ENCODE measurements at places on chromosomes 11 and 22. TPM values are rescaled to one million over a fixed set of nuclear protein-coding genes. Genes with fewer than 3 reads are reported as not detected.

- peaks cover 56% of the 10 kb centered on the region for H3K4me1 ChIP-seq
- H3K27me3 ChIP-seq, result no peaks in the 10 kb centered on the region
- H3K4me3 ChIP-seq, result no peak overlapping the region
- no peaks in the 10 kb centered on the region for H3K36me3 ChIP-seq
- DNase-seq, result no peak
These were observed 32.9 kb downstream of the GALNT18 start for GRCh38 chr11:11588891-11589290.

DNA sequence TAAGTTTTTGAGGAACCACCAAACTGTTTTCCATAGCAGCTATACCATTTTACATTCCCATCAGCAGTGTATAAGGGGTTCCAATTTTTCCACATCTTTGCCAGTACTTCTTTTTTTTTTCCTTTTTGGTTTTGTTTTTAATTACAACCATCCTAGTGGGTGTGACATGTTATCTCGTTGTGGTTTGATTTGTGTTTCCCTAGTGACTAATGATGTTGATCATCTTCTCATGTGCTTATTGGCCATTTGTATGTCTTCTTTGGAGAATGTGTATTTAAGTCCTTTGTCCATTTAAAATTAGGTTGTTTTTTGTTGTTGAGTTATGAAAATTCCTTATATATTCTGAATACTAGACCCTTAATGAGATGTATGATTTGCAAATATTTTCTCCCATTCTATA, 59.3 kb downstream of the STIM1 start:
- H3K27me3 ChIP-seq, result no peaks in the 10 kb centered on the region
- no peaks in the 10 kb centered on the region for H3K4me1 ChIP-seq
- H3K4me3 ChIP-seq, result no peak overlapping the region
- DNase-seq, result no peak

DNA sequence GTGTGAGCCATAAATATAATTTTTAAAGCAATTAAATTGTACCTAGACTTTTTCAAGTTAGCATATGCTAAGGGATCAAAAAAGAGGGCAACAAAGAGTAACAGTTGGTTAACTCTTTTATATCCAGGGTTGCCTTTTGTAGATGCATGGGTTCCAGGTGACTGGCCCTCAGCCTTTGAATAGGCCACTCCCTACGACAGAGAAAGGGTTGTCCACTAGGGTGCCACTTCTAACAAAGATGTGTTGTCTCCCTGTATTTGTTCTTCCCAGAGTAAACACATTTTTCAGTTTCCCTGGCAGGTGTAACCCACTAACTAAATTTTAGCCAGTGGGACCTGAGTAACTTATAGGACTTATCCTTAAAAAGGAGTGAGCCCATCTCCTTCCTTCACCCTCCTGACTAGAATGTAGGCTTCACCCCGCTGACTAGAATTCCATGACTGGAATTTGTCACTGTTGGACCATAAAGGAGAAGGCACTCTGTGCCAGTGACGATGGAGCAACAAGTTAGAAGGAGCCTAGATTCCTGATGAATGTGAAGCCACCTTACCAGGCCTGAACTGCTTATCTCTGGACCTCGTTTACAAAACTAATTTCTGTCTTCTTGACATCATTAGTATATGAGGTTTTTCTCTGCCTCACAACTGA, 16.6 kb downstream of the TUG1 start:
- no peak overlapping the region for H3K27ac ChIP-seq
- H3K4me1 ChIP-seq, result peaks cover 25% of the 10 kb centered on the region
- H3K36me3 ChIP-seq, result no peaks in the 10 kb centered on the region

- no peak overlapping the region for H3K27ac ChIP-seq
- H3K36me3 ChIP-seq, result no peaks in the 10 kb centered on the region
- H3K4me1 ChIP-seq, result no peaks in the 10 kb centered on the region
- no peak for DNase-seq
- H3K27me3 ChIP-seq, result no peaks in the 10 kb centered on the region
These were observed 77.5 kb downstream of the DENND5A start for GRCh38 chr11:9187616-9188015.

DNA sequence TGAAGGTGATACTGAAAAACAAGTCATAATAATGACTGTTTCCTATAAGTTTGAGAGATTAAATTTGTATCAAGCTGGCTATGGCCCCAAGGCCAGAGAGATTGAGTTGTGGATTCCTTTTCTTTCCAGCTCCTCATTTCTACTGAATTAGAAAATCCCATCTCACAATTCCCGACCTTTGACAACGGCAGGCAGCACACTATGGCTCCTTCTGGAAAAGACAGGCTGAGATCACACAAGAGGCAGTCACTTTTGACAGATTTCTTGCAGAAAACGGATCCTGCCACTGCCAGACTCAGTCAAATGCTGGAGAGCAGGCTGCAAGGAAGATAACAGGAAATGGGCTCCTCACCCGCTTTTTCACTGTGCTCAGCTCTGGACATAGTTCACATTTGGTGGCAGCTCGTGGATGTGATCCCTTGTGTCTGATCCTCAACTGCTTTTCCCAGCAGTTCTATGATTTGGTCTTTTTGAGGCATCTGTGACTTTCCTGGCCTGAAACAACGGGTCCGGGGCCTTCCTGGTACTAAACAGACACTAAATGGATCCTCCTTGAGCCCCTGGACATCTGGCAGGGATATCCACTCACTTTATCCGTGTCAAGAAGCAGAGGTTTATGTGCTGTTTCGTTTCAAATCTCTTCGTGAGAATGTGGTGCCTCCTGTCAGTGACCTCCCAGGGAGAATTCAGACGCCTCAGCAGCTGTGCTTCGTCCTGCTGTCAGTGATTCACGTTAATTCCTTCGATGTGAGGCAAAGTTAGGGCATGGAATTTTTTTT, 26.1 kb upstream of the RTL6 start:
- no peaks in the 10 kb centered on the region for H3K27me3 ChIP-seq
- H3K4me3 ChIP-seq, result no peak overlapping the region
- DNase-seq, result no peak

DNA sequence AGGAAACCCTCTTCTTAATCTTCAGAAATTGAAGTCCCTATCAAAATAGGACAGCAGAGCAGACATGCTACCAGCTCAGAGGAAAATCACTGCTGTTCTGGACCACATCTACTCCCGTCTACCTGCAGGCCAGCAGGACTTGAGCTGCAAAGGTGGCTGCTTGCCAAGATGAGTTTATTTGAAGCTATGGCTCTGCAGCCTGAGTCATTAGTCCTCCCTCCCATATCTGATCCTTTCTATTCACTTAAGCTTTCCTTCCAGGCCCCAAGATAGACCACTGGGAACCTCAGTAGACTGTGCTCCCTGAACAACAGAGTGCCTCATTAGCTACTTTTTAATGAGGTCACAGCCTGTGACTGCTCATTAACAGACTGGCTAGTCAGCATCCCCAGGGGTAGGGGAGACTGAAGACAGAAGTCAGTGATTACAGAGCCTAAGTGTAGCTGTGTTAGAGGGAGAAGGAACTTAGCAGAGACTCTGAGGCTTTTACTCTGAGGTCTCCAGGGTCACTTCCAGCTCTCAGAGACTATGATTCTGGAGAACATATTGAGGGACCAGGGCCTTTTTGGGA, 6.8 kb upstream of the OR10A2 start:
- no peak overlapping the region for H3K4me3 ChIP-seq
- DNase-seq, result no peak
- no peaks in the 10 kb centered on the region for H3K4me1 ChIP-seq
- no peak overlapping the region for H3K27ac ChIP-seq
- H3K27me3 ChIP-seq, result no peaks in the 10 kb centered on the region

- no peak overlapping the region for H3K27ac ChIP-seq
- H3K4me3 ChIP-seq, result no peak overlapping the region
- no peak for DNase-seq
- no peaks in the 10 kb centered on the region for H3K4me1 ChIP-seq
These were observed 208.0 kb downstream of the CASP12 start for GRCh38 chr11:104690241-104690640.

- H3K4me3 ChIP-seq, result no peak overlapping the region
- no peaks in the 10 kb centered on the region for H3K36me3 ChIP-seq
- H3K27me3 ChIP-seq, result no peaks in the 10 kb centered on the region
- DNase-seq, result no peak
These were observed 33.2 kb upstream of the GAB2 start for GRCh38 chr11:78450866-78451265.

DNA sequence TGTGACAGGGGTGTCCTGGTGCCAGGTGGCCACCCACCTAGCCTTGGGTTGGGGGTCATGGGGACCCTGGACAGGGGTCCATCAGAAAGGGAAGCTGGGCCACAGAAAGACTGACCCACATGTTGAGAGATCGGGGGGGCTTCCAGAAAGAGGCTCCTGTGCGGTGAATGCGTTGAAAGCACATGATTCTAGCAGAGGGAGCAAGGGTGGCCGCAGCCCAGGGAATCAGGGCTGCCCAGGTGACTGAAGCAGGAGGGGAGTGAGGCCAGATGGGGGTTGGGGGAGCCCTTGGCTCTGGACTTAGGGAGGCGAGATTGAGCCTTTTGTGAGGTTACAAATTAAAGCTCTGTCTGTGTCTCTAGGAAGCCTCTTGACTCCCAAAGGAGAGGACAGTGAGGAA, 80.7 kb downstream of the MORC2 start:
- H3K4me1 ChIP-seq, result no peaks in the 10 kb centered on the region
- DNase-seq, result no peak
- no peaks in the 10 kb centered on the region for H3K27me3 ChIP-seq
- H3K36me3 ChIP-seq, result peaks cover 7% of the 10 kb centered on the region
- H3K27ac ChIP-seq, result no peak overlapping the region
- H3K4me3 ChIP-seq, result no peak overlapping the region

GRCh38 chr22:24728790-24729637, 45.5 kb downstream of the PIWIL3 start:
- DNase-seq, result no peak
- H3K4me1 ChIP-seq, result peaks cover 18% of the 10 kb centered on the region
- no peaks in the 10 kb centered on the region for H3K36me3 ChIP-seq
- no peak overlapping the region for H3K4me3 ChIP-seq
- no peaks in the 10 kb centered on the region for H3K27me3 ChIP-seq

- H3K4me3 ChIP-seq, result peak overlapping the region; percentile 94
- H3K36me3 ChIP-seq, result no peaks in the 10 kb centered on the region
- no peaks in the 10 kb centered on the region for H3K27me3 ChIP-seq
These were observed 367 bp downstream of the HPS5 start for GRCh38 chr11:18321578-18321968.

- peaks cover 36% of the 10 kb centered on the region for H3K36me3 ChIP-seq
- no peaks in the 10 kb centered on the region for H3K27me3 ChIP-seq
- H3K27ac ChIP-seq, result peak within 1 kb of the TSS; percentile 72
These were observed at the start of the genes KBTBD4 and NDUFS3 for GRCh38 chr11:47578524-47579494. Gene KBTBD4 (minus strand): TSS chr11:47578970. CDS start chr11:47578951, 19 bp downstream. Gene NDUFS3 (plus strand): TSS chr11:47579074. CDS start chr11:47579092, 18 bp downstream.

DNA sequence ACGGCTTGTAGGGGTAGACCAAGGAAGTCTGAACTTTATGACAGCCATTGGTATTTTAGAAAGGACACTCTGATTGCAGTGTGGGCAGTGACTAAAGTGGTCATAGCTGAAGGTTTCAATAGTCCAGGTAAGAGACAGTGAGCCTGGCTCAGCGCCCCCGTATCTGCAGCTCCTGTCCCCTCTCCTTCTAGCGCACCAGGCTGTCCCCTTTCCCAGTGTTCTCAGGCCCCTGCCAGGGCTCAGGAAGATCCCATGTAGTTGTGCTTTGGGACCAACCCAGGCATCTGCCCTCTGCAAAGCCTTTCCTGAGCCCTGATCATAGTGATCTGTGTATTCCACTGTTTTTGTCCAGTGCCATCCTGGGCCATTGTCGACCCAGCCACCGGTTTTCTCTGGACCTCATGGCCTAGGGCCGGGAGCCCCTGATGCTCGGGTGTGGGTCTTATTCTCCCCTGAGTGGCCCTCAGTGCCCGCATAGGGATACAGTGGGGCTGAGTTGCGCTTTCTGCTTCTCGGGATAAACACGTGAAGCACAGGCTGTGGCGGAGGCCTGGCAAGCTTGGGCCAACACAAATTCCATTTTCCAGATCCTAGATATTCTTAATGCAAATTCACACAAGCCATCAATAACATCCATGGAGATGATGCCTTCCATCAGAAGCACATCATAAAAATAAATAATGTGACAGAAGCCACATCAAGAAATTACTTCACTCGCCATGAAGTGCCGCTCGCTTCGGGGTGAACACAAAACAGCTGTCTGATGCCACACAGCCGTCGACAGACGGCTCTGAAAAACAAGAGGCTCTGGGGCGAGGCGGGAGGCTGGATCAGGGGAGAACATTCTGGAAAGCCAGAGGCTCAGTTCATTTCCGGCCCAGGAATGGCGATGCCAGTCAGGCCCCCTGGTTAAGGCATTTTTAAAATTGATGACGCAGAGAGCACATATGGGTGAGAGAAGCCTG, 805.0 kb downstream of the TBC1D22A start:
- H3K27me3 ChIP-seq, result no peaks in the 10 kb centered on the region
- no peak for DNase-seq
- no peak overlapping the region for H3K4me3 ChIP-seq
- no peak overlapping the region for H3K27ac ChIP-seq
- no peaks in the 10 kb centered on the region for H3K36me3 ChIP-seq

- no peaks in the 10 kb centered on the region for H3K27me3 ChIP-seq
- no peaks in the 10 kb centered on the region for H3K36me3 ChIP-seq
- no peak overlapping the region for H3K27ac ChIP-seq
- DNase-seq, result no peak
These were observed 244.1 kb downstream of the AASDHPPT start for GRCh38 chr11:106321601-106322000.

DNA sequence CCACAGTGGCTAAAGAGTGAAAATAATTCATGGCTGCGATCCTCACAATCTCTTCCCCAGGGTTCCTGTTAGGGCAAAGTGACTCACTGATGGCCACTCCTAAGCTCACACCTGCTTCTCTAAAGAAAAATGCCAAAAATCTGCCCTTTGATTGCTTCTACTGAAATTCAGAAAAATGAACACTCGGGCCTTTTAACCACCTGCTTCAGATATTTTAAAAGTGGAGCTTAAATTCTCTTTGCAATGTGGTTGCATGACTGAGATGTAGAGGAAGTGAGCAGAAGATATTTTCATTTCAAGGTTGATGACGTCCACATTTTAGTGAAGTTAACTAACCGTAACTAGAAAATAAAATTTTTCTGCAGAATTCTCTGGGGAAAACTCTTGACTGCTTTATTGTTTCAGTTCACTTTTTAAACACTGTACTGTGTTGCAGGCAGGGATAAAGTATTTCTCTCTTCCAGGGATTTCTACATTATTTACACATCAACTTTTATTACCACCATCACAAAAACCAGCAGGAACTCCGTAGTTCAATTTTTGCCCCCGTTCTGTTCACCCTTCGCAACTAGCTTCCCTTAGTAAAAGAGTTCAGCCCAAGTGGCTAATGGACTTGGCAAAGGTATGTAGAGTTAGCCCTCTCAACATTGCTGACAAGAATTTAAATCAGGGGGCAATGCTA, 8.5 kb downstream of the RAB30 start:
- no peaks in the 10 kb centered on the region for H3K36me3 ChIP-seq
- H3K4me1 ChIP-seq, result peaks cover 11% of the 10 kb centered on the region
- H3K4me3 ChIP-seq, result peak overlapping the region; percentile 65
- no peak for DNase-seq
- no peaks in the 10 kb centered on the region for H3K27me3 ChIP-seq

- no peak overlapping the region for H3K27ac ChIP-seq
- no peak overlapping the region for H3K4me3 ChIP-seq
- no peak for DNase-seq
- peaks cover 12% of the 10 kb centered on the region for H3K36me3 ChIP-seq
- H3K4me1 ChIP-seq, result no peaks in the 10 kb centered on the region
These were observed 35.0 kb downstream of the INTS4 start for GRCh38 chr11:77959434-77959833.

GRCh38 chr11:45450189-45450588, 164.0 kb upstream of the SYT13 start:
- no peak for DNase-seq
- no peak overlapping the region for H3K27ac ChIP-seq
- H3K4me3 ChIP-seq, result no peak overlapping the region
- no peaks in the 10 kb centered on the region for H3K27me3 ChIP-seq

Gene RRM1
- 43.3 TPM for total RNA-seq

Gene CLCF1
- 27.1 TPM for total RNA-seq

Gene NCF4
- total RNA-seq, result 68.8 TPM

Gene CD248
- total RNA-seq, result 32.4 TPM

Gene SLC16A8
- 1.5 TPM for total RNA-seq

Gene ART1
- not detected for total RNA-seq

Gene OR51G1
- not detected for total RNA-seq

Gene OR51B2
- total RNA-seq, result not detected
